Activated CD8-positive, alpha-beta memory T cell treated with anti-CD3 and anti-CD28 coated beads for 48 hours (primary cell): ENCODE measurements at places on chromosomes 11 and 22.

DNA sequence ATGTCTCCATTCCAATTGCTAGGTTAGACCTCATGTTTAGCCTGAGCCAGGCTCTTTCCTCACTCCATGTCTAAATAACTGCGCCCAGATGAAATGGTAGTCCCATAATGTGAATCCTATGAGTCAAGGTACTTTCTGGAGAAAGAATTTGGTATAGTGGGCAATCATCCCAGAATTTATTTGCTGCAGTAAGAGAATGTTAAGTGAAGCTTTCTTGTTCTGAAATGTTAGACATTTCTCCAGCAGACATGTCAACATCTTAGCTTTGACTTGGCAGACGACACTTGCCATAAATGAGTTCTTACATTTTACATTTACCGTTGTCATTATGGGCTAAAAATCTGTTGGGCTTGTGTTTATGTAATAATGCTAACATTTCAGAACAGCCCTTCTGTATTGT lies 165.2 kb downstream of the PGR start:
- DNase-seq: no peak

GRCh38 chr22:38137876-38138687 lies 27.6 kb upstream of the BAIAP2L2 start:
- no peak for DNase-seq

- DNase-seq: no peak
Observed at GRCh38 chr11:103730131-103730940, 306.1 kb upstream of the DDI1 start.

DNA sequence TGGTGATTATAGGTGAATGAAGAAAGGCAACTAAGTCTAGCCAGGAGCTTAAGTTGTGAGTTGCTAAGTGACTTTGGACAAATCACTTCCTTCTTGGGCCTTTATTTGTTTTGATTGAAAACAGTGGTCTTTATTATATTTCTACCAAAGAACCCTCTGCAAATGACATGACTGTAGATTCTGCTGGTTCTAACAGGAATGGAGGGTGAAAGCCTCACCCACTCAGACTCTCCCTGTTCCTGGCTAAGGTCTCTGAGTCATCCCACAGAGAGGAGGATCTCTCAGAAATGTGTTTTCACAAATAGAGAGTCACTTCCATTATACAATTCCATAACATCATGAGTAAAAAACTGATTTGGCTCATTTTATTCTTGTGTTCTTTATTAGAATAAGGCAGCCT lies 583.9 kb upstream of the LRRC4C start:
- DNase-seq: no peak

DNA sequence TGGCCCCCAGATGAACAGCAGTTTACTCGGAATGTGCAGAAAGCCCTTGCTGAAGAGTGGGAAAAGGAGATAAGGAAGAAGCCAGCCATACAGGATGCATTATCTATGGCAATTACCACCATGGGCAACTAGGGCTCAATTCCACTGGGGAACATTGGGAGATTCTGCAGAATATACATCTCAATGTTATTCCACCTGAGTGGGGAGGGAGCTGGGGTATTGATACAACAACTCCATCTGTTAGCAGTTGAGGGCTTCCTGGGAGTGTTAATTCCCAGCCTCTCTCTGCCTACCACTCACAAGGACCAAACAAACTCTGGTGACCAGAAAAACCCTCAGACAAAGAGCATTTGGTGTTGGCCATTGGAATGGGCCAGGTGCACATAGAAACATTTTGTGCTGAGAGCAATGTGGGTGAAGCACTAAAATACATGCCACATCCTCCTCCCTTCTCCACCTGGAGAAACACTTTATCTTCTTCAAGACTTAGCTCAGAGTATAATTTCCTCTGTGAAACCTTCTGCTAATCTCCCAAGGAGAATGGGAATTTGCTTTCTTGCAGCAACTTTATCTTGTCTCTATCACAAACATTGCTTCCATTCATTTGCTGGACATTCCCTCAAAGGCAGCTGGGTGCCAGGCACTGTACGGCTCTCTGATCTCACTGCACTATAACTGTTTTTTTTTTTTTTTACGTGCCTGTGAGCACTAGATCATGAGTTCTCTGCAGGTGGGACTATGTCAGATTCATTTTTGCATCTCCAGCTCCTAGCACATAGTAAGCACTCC lies 292.2 kb downstream of the MN1 start:
- no peak for DNase-seq

DNA sequence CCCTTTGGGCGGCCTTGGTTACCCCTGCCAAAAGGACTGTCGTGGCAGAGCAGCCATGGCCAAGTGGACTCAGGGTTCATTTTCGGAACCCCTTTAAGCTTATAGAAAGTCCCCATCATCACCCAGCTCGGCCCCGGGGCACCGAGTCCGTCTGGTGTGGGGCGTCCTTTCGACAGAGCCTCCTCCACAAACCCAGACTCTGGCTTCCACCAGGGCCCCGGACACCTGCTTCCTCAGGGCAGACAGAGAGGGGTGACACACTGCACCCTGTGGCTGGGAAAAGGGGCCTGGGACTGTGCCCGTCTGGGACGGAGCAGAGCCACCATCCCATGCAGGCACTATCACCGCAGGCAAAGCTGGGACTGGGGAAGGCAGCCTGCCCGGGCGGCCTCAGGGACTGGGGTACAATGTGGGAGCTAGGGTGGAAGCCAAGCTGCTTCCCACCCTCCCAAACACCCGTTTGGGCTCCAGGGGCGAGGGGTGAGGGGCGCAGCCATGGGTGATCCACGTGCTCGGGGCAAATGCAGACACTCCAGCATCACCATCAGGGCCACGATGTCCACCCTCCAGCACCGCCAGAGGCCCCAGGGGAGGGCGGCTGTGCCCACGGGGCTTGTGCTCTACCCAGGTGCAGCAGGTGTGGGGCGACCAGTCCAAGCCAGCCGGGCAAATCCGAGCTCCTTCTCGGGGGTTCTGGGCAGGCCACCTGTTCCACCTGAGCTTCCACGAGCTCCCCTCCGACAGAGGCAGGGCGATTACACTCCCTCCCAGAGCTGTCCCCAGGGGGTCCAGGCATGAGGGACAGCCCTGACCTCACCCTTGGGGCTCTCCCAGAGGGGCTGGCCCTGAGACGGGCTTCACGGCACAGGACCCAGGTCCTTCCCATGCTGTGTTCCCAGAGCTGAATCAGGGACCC lies 11.7 kb upstream of the MRPL23 start:
- no peak for DNase-seq

- no peak for DNase-seq
Observed at GRCh38 chr11:123698546-123699127, 42.8 kb downstream of the ZNF202 start.

DNA sequence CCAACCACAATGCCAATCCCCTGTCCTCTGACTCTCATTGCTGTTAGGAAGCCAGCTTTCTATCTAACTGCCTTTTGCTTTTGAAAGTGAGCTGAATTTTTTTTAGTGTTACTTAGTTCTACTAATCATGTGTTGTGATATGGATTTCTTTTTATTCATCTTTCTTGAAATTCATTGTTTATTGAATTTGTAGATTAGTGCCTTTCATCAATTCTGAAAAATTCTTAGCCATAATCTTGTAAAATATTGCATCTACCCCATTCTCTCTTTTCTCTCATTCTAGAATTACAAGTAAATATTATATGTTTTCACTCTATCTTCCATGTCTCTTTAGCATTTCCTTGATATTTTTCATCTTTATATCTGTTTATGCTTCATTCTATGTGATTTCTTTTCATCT lies 47.8 kb downstream of the DDIAS start:
- DNase-seq: no peak

DNA sequence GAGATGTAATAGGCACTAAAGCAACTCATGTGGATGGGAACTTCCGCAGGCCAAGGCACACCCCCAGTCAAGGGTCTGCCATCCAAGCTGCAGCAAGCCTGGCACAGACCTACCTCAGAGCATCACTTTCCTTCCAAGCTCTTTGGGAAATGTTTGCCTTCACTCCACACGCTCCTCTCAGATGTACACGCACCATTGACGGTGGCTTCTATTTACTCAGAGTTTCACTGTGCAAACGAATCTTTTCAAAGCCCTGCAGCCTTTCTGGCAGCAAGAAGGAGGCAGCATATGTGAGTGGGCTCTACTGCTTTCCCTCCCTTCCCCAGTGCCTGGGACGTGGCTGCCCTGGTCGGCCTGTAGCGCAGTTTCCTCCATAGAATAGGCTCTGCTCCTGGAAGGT lies 60.9 kb upstream of the USP47 start:
- no peak for DNase-seq

GRCh38 chr11:88909500-88909899 lies 156.3 kb downstream of the GRM5 start:
- DNase-seq: no peak

DNA sequence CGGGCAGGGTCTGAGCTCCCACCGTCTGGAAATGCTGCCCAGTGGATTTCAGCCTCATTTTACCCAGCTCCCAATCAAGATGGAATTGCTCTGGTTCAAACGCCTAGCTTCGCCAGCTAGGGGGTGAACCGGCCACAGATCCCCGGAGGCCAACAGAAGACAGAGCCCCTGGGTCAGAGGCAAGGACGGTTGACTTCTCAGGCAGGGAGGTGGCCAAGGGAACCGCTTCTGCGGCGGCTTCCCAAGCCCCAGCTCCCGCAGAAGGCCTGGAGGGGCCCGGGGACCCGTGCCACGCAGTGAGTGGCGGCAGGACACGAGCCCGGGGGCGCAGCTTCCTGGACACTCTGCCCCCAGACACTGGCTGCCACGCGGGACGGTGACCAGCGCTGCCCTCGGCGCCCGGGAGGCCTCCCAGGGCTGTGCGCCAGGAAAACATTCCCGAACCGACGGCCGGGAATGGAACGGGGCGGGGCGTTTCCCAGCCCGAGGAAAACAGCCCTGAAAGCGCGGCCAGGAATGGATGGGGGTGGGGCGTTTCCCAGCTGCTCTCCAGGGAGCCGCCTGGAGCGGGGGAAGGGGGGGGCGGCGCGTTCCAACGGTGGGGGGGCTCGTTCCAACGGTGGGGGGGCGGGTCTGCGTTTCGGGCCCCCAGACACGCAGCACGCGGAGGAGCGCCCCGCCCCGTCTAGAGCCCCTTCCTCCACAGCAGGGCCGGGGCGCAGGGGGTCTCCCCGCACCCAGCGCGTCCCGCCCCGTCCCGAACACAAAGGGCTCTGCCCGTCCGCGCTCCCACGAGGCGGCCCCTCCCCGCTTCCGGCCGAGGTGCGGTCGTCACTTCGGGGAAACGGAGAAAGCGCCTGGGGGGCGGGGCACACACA lies 13.5 kb upstream of the B4GALNT4 start:
- DNase-seq: peak; percentile 66

DNA sequence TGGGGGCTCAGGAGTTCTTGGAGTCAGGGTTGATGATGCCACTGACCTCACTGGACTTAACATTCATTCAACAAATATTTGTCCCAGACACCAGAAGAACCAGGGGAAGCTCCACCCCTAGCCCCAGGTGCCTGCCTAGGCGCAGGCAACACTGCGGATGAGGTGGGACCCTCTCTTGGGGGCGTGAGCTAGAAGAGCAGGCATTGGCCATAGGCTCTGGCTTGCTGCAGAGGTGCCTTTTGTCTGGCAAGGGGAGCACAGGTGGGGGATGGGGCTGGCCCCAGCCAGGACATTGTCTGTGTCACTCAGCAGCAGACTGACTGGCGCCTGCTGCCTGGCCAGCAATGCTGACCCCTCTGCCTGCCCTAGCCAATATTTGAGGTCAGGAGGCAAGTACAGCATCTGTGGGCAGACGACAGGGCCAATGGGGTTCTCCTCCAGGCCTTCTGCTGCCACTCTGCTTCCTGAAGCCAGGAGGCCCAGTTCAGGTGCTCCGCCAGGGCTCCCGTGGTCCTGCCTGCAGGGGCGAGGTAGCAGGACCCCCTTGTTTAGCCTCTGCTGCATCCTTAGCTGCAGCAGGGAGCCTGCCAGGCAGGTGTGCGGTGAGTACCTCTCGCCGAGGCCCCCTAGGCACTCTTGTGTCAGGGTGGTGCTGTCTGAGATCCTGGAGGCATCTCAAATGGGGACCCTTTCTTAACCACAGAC lies 4.0 kb downstream of the LINC01488 start:
- DNase-seq: no peak
